NCI-H460 (cell line): ENCODE measurements at places on chromosomes 1 and 21. TPM values are rescaled to one million over a fixed set of nuclear protein-coding genes. Genes with fewer than 3 reads are reported as not detected.

DNA sequence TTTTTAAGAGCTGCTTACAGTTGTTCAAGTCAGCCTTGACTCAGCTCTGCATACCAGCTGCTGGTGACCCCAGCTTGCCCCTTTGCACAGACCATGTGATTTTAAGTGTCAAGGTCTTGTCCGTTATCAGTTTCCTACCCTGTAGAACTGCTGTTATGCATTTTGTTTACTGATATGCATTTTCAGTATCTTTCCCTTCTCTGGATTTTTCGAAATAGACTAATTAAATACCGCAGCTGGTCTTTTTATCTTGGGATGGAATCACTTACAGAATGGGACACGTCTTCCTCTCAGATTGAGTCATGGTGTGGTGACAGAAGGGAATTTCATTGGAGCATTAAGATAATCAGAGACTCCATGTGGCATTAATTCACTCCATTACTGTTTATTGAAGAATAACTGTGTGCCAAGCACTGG, 145.6 kb downstream of the FMN2 start:
- no peak for DNase-seq

- no peak for DNase-seq
These were observed 13.6 kb upstream of the H3-3A start for GRCh38 chr1:226048886-226049285.

GRCh38 chr1:2592672-2593071, 6.1 kb downstream of the PRXL2B start:
- no peak for DNase-seq

Gene SPRR2A
- total RNA-seq, result not detected in 2 replicates

Gene FLG2
- under 0.01 TPM in 1 of 2 replicates, not detected in the other for total RNA-seq

Gene KDF1
- not detected in 2 replicates for total RNA-seq
